ENCODE measurements at places on chromosomes 5 and 9.
A peak's percentile ranks its signal among the peaks of the same experiment; 100 is the strongest.

DNA sequence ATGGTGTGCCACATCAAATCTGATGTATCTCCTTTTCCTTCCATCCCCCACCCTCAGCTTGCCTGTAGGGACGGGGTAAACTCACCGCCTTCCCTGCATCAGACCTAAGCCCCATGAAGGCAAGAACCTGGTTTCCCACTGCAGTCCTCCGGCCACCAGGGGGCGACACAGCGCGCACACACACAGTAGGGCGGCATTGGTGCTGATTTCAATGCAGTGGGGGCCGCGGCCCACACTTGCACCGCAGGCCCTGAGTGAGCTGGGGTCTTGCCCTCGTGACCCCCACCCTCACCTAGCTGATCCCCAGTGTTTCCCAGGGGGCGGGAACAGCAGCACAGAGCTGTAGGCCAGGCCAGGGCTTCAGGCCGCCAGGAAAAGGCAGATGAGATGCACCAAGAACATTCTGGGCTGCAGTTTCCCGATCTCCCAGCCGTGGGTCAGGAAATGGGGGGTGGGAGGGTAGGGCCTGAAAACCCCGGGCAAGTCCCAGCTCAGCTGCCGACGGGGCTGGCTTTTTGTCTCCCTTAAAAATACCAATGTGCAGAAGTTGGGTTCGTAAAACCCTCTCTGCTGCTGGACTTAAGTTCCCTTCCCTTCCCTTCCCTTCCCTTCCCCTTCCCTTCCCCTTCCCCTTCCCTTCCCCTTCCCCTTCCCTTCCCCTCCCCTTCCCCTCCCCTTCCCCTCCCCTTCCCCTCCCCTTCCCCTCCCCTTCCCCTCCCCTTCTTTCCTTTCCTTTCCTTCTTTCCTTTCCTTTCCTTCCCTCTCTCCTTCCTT, 19.5 kb downstream of the FAM163B start:
- no peak for DNase-seq

GRCh38 chr9:22308177-22308576, 138.4 kb upstream of the DMRTA1 start:
- no peak for DNase-seq

DNA sequence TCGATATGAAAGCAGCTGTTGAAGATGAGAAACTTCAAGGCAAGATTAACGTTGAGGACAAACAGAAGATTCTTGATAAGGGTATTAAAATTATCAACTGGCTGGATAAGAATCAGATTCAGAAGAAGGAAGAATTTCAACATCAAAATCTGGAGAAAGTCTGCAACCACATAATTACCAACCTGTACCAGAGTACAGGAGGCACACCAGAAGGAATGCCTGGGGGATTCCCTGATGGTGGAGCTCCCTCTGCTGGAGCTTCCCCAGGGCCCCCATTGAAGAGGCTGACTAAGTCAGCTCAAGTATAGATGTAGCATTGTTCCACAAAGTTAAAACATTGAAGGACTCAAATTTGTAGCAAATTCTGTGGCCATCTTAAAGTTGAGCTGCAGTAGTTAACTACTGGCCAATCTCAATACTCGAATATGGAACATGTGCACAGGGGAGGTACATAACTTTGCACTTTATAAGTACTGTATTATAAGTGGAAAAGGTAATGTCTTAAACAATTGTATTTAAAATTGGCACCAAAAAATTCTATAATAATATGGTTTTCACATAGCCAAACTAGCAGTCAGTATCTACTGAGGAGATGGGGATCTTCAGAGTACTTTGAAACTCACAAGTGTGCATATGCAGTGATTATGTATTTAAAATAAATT, 237.5 kb downstream of the CHSY3 start:
- no peak for DNase-seq

GRCh38 chr5:160270704-160271103, 41.4 kb downstream of the FABP6 start:
- DNase-seq, result no peak

DNA sequence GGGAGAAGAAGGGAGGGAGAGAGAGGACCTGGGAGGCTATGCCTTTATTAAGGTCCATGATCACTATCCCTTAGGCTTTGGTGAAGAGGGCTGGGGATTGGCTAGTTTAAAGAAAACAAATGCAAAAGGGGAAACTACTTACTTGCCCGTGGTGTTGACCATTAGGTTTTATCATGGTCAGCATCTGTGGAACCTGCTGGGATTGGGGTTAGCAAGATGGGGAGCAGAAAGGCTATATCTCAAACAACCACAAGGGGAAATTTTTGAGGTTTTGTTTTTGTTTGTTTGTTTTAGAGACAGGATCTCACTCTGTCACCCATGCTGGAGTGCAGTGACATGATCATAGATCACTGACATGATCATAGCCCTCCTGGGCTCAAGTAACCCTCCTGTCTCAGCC, 9.0 kb upstream of the RAD23B start:
- no peak for DNase-seq

DNA sequence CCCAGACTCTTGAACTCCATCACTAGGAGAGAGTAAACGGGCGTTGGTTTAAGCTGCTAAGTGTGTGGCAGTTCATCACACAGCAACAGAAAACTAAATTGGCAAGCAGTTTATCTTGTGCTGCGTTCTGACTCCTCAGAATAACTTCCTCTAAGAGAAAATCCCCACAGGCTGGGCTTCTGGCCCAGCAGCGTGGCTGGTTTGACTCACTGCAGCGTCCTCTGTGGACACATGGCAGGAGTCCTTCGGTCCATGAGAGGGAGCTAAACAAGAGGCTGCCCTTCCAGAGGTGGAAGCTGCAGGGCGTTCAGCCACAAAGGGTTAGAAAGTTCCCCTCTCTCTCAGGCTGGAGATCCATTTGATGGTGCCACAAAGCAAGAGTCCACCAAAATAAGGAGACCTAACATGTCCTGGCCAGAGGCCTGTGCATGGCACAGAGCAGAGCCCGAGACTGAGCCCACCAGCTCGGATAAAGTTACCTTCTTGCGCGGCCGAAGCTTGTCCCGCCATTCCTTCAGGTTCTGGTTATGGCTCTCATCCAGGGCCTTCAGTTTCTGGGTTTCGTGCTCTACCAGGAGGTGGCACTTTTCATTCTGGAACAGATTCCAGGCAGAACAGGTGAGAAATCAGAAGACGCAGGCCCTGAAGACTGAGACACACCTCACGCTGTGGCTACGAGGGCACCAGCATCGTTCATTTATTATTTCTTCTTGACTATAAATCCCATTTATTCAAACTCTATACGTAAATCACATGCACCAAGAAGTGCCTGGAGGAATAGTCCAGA, 46.2 kb upstream of the FBXW11 start:
- DNase-seq, result no peak

- no peak for DNase-seq
These were observed 55.0 kb downstream of the FRMD3 start for GRCh38 chr9:83483223-83483622.

DNA sequence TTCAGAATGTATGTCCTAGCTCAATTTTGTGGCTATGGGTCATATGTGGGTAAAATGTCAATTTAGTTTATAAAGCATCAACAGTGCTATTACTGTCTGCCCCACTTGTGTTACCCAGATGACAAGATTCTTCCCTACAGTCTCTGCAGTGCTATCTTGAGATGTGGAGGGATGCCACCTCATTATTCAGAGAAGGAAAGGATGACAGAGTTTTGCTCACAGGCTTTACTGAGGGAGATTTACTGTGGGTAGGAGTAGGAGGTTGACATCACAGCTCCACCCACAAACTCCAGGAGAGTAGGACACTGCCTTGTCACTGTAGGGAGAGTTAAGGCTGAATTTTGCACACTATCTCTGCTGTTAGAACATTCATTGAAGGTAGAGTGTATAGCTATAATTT, 359.3 kb downstream of the HTR1A start:
- DNase-seq, result no peak

DNA sequence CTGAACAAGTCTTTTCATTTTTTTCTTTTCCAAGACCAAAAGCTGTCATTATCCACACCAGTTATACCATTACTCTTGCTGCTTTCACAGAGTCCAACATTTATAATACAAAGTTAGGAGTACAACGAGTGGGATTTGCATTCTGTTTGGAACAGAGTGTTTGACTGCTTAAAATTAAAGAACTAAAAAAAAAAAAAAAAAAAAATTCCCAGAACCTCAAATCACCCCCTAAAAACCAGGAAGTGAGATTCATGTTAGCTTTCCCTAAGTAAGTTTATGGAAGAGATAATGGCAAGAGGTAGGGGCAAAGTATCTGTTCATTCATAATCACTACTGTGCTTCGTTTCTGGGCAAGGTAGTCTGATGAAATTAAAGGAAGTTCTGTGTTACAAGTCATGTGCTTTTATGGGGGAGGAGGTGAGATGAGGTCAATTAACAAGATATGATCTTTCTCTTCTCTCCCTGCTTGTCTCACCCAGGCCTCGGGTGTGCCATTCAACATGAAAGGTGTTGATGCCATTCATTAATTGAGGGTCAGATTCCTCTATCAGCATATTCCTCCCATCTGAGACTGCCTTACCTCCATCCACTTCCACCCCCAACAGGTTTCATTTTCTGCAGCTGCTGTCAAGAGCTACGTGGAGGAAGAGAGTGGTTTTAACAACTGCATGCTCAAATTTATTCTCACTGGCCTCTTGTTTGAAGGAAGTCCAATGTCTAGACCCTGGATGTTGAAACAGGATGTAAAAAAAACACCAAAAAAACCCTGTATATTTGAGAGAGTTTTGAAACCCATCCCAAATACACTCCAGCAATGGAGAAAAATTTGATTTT, 58.1 kb downstream of the MARCHF3 start:
- no peak for DNase-seq

DNA sequence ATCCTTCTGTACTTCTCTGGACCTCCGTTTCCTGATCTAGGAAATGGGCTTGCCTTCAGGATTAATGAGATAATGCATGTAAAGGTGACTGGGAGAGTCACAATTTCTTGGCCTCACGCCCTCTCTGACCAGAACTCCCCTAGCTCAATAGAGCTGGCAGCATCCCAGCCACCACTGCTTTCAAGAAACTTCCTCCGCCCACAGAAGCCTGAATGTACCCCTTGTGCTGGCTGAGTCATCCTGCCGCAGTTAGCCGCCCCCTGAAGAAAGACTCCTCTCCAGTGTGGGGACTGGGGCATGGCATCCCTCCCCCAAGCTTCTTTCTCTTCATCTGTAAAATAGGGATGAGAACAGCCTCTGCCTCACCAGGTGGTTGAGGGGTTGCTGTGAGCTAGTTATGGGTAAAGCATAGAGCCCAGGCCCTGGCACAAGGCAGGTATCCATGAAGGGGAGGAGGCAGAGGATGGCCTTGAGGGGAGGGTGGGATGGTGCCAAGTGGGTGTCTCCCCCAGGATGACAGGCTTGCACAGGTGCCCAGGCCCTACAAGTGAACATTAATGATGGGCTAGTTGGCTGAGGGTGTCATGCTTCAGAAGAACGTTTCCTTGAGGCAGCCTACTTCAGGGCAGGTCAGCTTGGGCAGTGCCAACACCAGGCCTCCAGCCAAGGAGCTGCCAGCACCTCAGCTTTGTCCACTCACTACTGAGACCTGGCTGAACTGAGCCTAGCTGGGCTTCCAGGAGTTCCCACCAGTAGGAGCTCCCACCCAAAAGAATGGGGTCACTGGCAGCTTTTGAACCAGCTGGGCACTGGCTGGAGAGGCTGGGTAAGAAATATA, 3.4 kb downstream of the PDLIM4 start:
- DNase-seq, result peak; percentile 24

- DNase-seq, result no peak
These were observed 11.7 kb downstream of the TRIM23 start for GRCh38 chr5:65612298-65612907.

GRCh38 chr5:118937393-118938061, 50.8 kb downstream of the DTWD2 start:
- DNase-seq, result no peak

GRCh38 chr5:55603922-55604321, 69.2 kb upstream of the PLPP1 start:
- no peak for DNase-seq

GRCh38 chr9:88312045-88312444, 76.2 kb upstream of the SPIN1 start:
- no peak for DNase-seq

- no peak for DNase-seq
These were observed 75.4 kb upstream of the SHB start for GRCh38 chr9:38144421-38144820.

- DNase-seq, result no peak
These were observed 74.5 kb downstream of the XRCC4 start for GRCh38 chr5:83151821-83152220.

- DNase-seq, result no peak
These were observed 16.7 kb downstream of the GALNT10 start for GRCh38 chr5:154207204-154207603.

GRCh38 chr5:16502866-16503265, 37.3 kb upstream of the ZNF622 start:
- DNase-seq, result no peak

DNA sequence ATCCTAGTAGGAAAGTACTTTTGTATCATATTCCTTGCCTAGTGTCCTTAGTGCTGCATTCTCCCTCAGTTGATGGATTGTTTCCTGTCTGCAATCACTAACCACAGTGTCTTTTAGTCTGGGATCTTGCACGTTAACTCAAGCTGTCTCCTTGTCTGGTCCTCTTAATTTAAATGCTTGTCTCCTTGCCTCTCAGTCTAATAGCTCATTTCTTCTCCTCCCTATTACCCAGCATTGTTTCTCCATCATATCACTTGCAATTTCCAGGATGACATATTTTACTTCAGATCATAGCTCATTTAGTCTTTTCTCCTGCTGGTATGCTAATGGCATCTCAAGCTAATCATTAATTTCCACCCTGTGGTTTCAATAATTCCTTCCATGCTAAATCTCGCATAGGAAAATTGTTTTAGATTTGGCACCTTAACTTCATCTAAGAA, 2052.0 kb upstream of the C9orf72 start:
- no peak for DNase-seq

- DNase-seq, result no peak
These were observed 135.8 kb downstream of the DCP2 start for GRCh38 chr5:113112435-113112834.

- DNase-seq, result no peak
These were observed 81.8 kb downstream of the ARRDC3 start for GRCh38 chr5:91301106-91301846.

Data from T1000 (cell line).